Smooth muscle cell of bladder (primary cell): ENCODE measurements at places on chromosomes 5 and 9. TPM values are rescaled to one million over a fixed set of nuclear protein-coding genes. Genes with fewer than 3 reads are reported as not detected.

Gene DDX4
- not detected in 2 replicates for total RNA-seq

Gene MRPS30
- 59.0 and 62.1 TPM in 2 replicates for total RNA-seq

Gene PHYHD1
- 6.4 and 7.6 TPM in 2 replicates for total RNA-seq

Gene SUB1
- total RNA-seq, result 98.6 and 161 TPM in 2 replicates

Gene PTGDS
- total RNA-seq, result 2.3 and 14.1 TPM in 2 replicates

Gene WNK2
- not detected in 2 replicates for total RNA-seq

Gene KIF12
- not detected in 2 replicates for total RNA-seq

Gene FOXI1
- total RNA-seq, result not detected in 2 replicates

Gene SPEF2
- 1.1 and 2.2 TPM in 2 replicates for total RNA-seq

Gene NR5A1
- not detected in 2 replicates for total RNA-seq

Gene GNE
- total RNA-seq, result 21.3 and 22.6 TPM in 2 replicates

Gene STOML2
- 175 and 201 TPM in 2 replicates for total RNA-seq

Gene PPP3R2
- not detected in 2 replicates for total RNA-seq

Gene CORO2A
- 0.28 and 0.57 TPM in 2 replicates for total RNA-seq

Gene KLF4
- total RNA-seq, result 16.5 and 16.8 TPM in 2 replicates

Gene NIPSNAP3A
- total RNA-seq, result 23.0 and 27.0 TPM in 2 replicates

Gene ADGRD2
- not detected in 2 replicates for total RNA-seq

Gene GBGT1
- 6.8 and 7.8 TPM in 2 replicates for total RNA-seq

Gene PCAT7
- not detected in 2 replicates for total RNA-seq

Gene LMX1B
- total RNA-seq, result not detected in 2 replicates

Gene MUSK
- total RNA-seq, result 0.74 and 5.5 TPM in 2 replicates

Gene CDKN2B-AS1
- 3.6 and 4.8 TPM in 2 replicates for total RNA-seq

Gene GABRA1
- total RNA-seq, result not detected in 2 replicates

Gene DAPK1
- total RNA-seq, result 23.8 and 30.0 TPM in 2 replicates

Gene FAM221B
- not detected in 2 replicates for total RNA-seq
